ENCODE measurements at places on chromosomes 7 and 10.

- no peak for DNase-seq
Measured at GRCh38 chr10:113518816-113519591, 33.8 kb upstream of the HABP2 start.

GRCh38 chr10:79926037-79926436 lies 22.9 kb downstream of the SFTPD start:
- DNase-seq = no peak

DNA sequence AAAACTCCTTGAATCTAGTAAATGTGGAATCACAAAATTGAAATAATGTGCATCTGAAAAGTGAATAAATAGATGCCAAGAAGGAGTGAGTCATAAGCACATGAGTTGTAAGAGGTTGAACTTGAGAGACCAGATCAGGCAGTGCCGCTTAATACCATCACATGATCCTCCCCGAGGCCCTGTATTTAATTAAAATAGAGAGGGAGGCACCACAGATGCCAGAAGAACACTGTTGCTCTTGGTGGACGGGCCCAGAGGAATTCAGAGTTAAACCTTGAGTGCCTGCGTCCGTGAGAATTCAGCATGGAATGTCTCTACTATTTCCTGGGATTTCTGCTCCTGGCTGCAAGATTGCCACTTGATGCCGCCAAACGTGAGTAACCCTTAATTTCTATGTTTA lies at the start of gene GPNMB:
GPNMB (plus strand) TSS at position 221 of the 400 bp plus-strand sequence; CDS start at position 304, 83 bp downstream.
- DNase-seq = no peak

- no peak for DNase-seq
Measured at GRCh38 chr7:148912758-148913541, 28.9 kb upstream of the EZH2 start.

DNA sequence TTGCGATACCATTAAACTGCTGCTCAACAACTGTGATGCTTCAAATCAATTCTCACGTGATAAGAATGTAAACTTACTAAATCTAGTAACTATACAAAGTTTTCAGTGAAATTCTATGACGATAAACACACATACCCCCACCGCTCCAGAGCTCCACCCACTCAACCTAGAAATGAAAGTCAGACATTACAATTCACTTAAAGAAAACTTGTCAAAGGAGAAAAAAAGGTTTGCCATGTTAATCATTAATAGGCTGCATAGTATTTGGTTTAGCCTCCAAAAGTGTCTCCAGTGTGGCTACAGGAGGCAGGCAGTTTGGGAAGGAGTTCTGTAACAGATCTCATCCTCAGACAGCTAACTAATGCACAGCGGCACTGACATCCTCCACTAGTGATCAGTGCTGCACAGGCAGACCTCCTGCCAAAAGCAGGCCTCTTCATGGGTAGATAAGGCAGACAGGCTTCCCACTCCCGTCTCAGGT lies 3.1 kb downstream of the HERPUD2 start:
- no peak for DNase-seq

- no peak for DNase-seq
Measured at GRCh38 chr10:133100706-133101415, 13.1 kb downstream of the ADGRA1 start.

DNA sequence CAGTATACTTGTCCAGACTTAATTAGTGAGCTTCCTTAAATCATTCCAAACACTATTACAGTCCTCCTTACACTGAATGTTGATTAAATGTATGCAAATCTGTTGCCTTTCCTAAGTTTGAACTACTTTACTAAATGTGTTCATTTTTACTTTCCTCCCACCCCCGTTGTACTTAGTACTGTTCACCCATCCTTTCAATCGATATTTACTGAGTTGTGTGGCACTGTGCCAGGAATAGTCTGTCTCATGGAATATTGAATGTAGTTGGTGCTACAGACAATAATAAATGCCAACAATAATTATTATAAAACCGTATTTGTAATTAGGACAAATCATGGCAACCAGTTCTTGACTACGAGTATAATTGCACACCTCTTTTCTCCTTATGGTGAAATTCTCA lies 335.7 kb downstream of the GPR37 start:
- DNase-seq = no peak

DNA sequence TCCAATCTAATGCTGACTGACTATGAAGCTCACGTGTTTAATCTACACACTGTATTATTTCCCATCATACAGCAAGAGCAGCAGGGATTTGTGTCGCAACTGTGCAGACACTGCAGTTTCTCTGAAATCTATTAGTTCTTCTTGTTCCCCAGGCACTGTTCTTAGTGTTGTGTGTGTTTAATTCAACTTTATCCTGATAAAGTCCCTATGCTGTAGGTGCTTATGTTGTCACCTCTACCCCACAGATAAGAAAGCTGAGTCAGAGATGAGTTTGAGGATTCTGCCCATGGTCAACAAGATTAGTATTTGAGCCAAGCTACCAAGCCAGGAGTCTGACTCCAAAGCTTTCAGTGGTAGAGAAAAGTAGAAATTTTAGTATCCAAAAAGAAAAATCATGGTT lies 22.5 kb upstream of the EPHB6 start:
- DNase-seq = no peak
